ENCODE measurements at places on chromosomes 5 and 9.

DNA sequence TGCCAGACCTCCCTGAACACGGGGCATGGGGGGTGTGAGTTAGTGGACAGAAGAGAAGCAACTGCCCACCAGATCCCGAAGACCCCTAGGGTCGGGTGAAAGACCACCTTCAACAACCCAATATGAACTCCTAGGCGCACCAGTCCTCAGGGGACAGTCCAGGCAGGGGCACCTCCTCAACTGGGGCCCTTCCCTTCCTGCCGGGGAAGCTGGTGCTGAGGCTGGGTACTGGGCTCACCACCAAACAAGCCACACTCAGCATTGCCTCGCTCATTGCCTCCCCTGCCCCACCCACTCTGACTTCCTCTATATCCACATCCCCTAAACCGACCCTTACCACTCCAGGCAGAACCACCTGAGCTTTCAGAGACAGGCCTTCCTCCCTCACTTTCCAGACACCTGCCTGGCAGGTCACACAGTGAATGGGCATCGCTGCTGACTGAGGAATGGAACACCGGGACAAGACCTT is 42.5 kb downstream of the SEMA4D start:
- DNase-seq = no peak

- DNase-seq = no peak
These were observed 84.7 kb downstream of the HSD17B3 start for GRCh38 chr9:96217294-96217707.

DNA sequence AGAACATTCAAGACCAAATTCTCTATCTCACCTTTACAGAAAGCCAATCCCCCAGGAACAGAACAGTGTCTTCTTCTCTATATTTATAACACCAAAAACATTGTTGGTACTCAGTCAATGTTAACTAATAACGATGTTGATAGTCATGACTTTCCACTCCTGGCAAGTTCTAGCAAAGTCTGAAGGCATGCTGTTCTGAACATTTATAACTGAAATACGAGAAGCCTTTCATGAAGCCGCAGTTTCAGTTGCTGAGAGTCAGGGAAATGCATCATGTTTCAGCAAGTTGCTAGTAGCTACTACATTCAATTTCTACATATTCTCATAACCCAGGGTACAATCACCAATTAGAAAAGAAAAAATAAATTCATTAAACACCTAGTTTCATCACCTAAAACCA is 301.4 kb downstream of the PDE4D start:
- DNase-seq = no peak

DNA sequence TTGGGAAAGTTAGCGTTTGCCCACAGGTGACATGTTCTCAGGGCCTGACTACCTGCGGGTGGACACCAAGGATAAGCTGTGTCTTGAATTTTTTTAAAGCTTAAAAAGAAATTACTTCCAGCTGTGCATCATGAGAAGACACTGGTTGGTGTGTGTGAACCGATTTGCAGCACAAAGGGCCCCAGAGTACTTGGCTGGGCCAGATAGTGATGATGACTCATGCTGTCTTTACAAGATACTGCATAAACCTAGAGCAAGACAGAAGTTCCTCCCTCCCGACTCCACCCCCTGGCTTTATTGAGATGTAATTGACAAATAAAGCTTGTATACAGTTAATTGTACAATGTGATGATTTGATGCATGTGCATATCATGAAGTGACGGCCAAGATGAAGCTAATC is 212.8 kb downstream of the NXNL2 start:
- no peak for DNase-seq

GRCh38 chr9:116099821-116100220 is 53.8 kb upstream of the PAPPA start:
- DNase-seq = no peak

DNA sequence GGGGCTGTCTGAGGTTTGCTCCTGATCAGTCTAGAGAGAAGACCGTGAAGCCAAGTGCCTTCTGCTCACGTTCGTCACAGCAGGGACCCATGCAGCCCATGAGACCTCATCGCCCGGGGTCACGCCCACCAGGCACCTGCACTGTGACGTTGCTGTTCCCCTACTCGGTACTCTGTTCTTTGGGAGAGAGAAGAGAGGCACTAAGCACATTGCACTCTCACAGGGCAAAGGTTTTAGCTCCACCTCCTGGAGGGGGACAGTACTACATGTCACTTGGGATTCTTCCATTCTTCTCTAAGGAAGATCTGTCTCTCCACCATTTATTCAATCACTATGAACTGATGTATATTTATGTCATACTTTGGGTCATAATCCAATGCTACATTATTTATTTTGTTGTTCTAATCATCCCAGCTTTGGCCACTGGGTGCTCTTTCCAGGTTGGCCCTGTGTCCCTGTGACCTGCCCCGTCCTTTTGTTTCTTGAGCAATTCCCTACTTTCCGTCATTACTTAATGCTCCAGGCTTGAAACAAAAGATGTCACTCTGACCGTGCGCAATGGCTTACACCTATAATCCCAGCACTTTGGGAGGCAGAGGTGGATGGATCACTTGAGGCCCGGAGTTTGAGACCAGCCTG is 31.4 kb upstream of the BRD3 start:
- peak; percentile 27 for DNase-seq

DNA sequence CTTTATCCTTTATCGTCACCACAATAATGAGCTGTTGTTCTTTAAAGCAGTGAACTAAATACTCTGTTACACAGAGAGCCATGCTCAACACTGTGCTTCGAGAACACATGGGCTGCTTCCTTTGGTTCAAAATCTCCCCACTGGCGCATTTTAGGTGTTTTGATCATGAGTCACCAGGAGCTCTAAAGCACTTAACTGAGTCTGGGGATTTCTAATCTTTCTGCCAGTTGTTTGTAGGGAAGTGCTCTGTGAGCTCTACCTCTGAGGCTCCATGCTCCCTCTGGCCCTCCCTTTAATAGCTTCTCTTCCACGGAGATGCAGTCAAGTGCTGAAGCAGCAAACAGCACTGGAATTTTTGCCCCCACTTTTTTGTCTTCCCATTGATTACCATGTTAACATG is 17.0 kb downstream of the ERAP2 start:
- no peak for DNase-seq

DNA sequence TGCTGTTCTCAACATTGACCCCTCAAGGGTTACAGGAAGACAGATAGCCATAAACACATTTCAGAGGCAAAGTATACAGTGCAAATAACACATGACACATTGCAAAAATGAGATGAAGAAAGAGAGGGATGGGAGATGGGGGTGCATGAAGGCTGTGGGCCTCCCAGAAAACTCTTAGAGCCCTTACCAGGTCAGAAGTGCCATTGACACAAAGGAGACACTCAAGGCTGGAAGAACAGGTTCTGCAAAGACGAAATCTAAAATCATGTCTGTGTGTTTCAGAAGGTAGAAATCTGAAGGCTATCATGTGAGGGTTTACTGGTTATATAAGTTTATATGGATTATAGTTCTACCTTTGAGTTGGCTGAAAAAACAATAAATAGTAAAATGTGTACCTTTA is 318.8 kb downstream of the BNC2 start:
- no peak for DNase-seq

DNA sequence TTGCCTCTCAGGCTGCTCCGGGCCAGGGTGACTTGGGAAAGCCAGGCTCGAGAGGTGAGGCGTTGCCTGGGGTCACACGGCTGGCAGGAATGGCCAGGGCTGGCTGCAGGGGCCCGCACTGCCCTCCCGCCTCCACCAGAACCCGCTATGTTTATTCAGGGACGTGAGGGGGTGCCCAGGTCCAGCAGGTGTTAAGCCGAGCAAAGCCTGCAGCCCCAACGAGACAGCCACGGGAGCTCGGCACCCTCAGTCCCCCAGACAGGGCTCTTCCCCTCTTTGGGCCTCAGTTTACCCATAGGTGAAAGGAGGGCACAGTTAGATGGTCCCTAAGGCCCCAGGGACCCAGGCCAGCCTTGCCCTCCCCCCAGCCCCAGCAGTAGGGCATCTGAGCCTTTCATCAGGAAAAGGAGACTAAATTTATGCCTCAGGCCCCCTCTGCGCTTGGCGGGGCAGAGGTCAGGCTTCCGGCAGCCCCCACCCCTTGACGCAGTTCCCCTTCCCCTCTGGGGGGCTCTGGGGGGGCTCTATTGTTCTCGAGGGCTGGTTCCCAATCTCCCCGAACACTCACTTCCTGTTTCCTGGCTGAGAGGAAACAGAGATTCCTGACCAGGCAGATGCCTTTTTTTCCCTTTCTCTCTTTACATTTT is 7.1 kb upstream of the EGFL7 start:
- no peak for DNase-seq

- no peak for DNase-seq
These were observed 713.6 kb downstream of the TLE4 start for GRCh38 chr9:80285326-80285725.

DNA sequence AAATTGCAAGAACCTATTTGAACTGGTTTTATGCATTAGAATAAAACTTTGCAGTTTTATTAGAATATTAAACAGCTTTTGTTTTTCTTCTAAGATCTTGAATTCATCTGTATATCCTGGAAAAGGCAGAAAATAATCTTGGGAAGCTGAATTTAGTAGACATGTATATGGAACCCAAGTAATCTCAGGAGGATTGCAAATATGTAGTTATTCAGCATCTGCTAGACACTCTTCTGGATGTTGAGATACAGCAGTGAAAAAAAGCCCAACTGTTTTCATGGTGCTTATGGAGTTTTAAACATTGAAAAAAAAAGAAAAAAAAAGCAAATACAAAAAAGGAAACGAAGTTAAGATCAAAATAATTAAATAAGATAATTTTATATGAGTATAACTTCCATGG is 922.2 kb upstream of the SEMA6A start:
- DNase-seq = no peak

DNA sequence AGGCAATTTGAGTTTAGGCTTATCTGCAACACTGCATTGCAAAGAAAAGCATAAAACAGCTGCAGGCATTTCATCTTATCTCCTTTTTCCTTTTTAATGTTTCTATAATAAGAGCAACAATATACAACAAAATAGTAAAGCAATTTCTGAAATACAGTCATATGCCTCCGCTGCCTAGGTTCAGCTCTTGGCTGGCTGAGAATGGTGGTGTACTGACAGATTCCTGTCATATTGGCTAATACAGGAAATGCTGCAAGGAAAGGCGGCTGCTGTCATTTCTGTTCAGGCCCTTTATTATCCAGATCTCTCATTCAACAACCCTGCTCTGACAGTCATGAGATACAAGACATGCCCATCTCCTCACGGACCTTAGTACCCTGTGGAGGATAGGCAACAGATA is 677.0 kb downstream of the TAF11L14 start:
- no peak for DNase-seq

GRCh38 chr9:123044586-123044985 is 11.1 kb downstream of the GPR21 start:
- no peak for DNase-seq

DNA sequence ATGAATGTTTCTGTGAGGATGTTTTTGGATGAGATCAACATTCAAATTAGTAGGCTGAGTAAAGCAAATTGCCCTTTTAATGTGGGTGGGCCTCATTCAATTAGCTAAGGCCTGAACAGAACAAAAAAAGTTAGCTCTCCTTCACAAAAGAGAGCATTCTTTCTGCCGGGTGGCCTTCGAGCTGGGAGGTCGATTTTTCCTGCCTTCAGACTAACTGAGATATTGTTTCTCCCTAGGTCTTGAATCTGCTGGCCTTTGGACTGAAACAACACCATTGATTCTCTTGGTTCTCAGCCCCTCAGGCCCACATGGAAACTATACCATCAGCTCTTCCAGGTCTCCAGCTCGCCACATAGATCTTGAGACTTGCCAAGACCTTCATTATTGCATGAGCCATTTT is 29.1 kb upstream of the FREM1 start:
- DNase-seq = no peak

- no peak for DNase-seq
These were observed 286.1 kb downstream of the PBX3 start for GRCh38 chr9:126033318-126033717.

GRCh38 chr9:124363326-124364096 is 51.7 kb downstream of the PSMB7 start:
- no peak for DNase-seq

GRCh38 chr5:42586625-42587024 is 163.4 kb downstream of the GHR start:
- DNase-seq = no peak

DNA sequence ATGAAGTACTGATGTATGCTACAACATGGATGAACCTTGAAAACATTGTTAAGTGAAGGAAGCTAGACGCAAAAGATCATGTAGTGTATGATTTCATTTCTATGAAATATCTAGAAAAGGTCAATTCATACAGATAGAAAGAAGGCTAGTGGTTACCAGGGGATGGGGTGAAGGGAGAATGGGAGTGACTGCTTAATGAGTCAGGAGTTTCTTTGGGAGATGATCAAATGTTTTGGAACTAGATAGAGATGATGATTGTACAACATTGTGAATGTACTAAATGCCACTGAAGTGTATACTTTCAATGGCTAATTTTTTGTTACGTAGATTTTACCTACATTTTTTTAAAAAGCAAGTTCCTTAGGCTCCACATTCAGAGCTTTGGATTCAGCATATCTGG is 14.9 kb upstream of the DELE1 start:
- no peak for DNase-seq

GRCh38 chr9:95431286-95431685 is 85.5 kb downstream of the PTCH1 start:
- no peak for DNase-seq

GRCh38 chr5:22531986-22532385 is 321.2 kb downstream of the CDH12 start:
- DNase-seq = no peak

GRCh38 chr9:125803526-125803925 is 56.4 kb downstream of the PBX3 start:
- no peak for DNase-seq

DNA sequence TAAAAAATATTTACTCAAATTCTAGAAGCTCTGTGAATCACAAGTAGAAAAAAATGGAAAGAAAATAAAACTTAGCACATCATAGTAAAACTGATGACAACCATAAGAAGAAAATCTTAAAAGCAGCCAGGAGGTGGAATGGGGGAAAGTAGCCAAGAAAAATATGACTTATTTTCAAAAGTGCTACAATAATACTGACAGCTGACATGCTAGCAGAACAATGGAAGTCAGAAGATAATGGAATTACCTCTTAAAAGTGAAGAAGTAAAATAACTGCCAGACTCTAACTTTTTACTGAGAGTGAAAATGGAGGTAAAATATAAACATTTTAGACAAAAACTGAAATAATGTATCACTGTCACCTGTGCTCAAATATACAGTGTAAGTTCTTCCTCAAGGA is 532.2 kb upstream of the SGCD start:
- DNase-seq = no peak

DNA sequence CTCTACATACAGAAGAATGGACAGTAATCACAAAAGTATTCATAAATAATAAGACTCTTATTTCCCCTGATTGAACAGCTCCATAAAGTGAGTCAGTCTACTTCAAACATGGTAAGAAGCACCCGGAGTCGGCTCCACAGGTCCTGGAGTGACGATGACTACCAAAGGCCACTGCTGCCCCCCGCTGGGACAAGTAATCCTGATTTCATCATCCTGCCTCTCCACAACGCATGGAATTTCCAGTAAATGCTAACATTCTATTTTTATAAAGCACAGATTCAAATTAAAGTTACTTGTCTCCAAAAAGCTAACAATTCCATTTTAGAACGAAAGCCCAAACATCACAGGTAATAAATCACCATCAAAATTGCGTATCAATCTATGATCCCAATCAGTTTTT is 16.2 kb downstream of the ATPSCKMT start:
- DNase-seq = no peak

GRCh38 chr9:93894691-93895079 is 60.5 kb downstream of the BARX1 start:
- no peak for DNase-seq
